Hematopoietic multipotent progenitor cell (in vitro differentiated cells): ENCODE measurements at places on chromosomes 13 and 19.
A peak's percentile ranks its signal among the peaks of the same experiment; 100 is the strongest.

DNA sequence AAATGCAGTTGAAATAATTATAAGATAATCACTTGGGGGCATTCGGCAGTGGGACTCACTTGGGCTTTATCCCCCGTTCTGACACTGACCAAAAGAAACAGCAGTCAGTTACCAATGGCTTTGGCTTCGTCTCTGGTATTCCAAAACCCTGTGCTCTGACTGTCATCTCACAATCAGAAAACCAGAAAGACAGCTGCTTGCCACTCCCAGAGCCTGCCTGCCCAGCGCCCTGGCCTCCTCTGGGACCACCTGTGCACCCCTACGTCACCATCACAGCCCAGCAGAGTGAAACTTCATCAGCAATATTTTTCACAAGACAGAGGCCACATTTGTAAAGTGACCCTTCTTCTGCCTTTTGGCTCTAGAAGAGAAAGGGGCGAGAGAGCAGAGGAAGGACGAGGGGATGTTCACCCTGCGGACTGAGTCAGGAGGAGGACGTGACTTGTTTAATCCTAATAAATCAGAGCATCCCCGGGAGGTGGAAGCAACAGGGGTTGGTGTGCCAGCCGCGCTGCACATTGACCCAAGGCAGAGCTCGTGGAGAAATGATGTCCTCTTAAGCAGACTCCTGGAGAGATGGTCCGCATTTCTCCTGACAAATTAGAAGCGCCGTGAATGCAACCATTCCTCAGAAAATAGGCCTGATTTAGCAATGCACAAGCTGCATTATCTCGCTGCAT, 397.8 kb upstream of the ZNF507 start:
- DNase-seq: no peak

- DNase-seq: no peak
These were observed 127.1 kb downstream of the GGACT start for GRCh38 chr13:100461309-100462030.

DNA sequence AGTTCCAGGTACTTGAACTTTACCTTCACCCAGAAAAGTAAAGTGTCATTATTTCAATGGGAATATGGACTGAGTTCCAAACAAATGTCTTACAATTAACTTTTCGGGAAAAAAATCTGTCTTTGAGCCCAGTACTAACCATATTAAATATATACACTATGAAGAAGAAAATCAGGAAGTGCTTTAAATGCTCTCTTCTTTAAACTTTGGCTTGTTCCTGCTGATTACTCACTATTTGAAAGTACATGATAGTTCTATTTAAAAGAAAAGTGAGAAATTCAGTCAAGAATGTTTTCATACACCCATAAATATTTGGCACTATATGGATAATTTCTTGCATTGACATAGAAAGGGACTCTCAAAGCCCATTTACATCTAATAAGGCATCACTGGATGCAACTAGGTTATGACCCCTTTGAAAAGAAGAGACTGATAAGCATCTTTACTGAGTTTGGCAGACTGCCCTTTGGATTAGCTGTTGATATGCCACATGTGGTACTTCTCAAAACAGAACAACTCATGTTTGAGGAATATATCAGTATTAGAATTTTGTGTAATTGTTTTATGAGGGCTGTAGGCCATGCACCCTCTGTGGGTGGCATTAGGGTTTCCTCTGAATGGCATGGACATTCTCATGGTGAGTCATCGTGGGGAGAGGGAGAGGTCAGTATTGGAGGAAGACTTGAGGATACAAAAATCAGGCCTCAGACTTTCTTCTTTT, 25.0 kb upstream of the VWA8 start:
- no peak for DNase-seq

DNA sequence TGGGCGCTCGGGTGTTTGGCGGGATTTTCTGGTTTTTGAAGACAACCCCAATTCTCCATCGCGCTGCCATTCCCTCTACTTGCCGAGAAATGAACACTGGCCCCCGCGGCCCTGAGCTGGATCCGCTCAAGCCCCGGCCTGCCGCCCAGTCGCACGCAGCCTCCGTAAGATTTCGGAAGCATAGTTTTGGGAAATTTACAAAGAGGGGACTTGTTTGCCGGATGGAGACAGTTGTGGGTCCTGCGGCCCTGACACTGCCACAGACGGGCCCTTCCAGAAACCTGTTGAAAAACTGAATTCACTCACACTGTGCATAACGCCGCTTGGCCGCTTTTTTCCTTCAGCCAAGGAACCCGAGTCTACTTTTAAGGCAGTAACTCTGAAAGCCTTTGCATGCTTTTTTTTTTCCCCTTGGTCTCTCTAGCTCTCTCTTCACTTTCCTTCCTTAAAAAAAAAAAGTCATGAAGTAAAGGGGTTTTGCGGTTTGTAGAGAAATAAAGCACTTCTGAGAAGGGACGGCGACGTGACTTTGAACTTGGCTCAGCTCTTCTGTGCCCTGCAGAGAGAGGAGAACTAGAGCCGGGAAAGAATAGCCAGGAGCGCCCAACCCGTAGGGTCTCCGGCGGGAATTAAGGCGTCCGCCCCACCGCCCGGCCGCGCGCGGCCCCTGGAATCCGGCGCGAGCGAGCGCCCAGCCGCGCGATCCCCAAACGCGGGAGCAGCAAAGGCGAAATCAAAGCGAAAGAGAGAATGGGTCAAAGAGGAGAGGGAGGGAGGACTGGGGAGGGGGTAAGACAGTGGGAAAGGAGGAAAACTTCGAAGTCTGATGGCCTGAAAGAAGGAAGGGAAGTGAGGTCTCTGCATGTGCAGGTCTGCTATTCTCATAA, 3.4 kb upstream of the ZIC2 start:
- no peak for DNase-seq

- no peak for DNase-seq
These were observed 1204.5 kb upstream of the SLC10A2 start for GRCh38 chr13:104270731-104271130.

GRCh38 chr13:94233837-94234236, 245.6 kb downstream of the DCT start:
- DNase-seq: no peak

- no peak for DNase-seq
These were observed 202.1 kb downstream of the KLF12 start for GRCh38 chr13:73932091-73932490.

GRCh38 chr13:104314926-104315535, 1248.8 kb upstream of the SLC10A2 start:
- DNase-seq: no peak

GRCh38 chr13:20711301-20712044, 8.0 kb downstream of the IL17D start:
- DNase-seq: peak; percentile 34

DNA sequence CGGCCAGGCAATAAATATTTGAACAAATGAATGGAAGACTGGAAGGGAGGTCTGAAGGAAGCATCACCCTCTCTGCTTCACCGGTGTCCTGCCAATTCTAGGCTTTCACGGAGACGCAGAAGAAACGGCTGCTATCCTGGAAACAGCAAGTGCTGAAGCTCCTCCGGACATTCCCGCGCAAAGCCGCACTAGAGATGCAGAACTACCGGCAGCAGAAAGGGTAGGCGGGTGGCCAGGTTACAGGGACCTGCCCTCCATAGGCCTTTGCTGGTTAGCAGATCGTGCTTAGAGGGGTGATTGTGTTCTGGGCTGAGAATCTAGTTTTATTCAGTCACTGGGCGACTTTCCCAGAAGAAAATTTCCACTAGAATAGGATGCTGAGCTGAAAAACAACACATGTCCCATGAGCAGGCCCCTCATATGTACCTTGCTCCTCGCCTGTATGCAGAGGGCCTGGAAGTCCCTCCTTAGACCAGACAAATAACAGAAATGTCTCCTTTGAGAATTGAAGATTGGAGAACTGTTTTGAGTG, 11.0 kb downstream of the PAF1 start:
- DNase-seq: no peak

GRCh38 chr19:3575949-3576673, 3.4 kb downstream of the HMG20B start:
- DNase-seq: no peak
